ENCODE measurements at places on chromosomes 5 and 9.

DNA sequence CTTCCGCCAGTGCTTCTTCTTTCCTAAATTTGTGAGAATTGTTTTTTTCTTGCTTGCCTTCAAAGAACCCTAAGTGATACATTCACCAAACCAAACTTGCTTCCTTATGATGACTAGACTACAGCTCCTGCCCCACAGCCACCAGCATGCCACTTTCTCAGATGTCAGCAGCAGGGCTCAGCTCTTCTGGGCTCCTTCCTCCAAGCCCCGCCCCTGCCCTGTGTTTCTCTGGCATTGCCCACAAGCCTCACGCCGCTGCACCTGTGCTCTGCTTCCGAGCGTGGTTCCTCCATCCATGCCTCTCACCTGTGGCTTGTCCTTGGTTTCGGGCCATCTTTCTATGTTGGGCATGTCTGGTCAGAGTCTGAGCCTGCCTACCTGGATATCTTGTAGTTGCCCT lies 10.6 kb downstream of the UNC5A start:
- no peak for DNase-seq

- DNase-seq = no peak
Observed at GRCh38 chr5:156411-157072, 34.8 kb upstream of the LRRC14B start.

GRCh38 chr9:104844710-104845109 lies 80.8 kb downstream of the NIPSNAP3B start:
- no peak for DNase-seq

DNA sequence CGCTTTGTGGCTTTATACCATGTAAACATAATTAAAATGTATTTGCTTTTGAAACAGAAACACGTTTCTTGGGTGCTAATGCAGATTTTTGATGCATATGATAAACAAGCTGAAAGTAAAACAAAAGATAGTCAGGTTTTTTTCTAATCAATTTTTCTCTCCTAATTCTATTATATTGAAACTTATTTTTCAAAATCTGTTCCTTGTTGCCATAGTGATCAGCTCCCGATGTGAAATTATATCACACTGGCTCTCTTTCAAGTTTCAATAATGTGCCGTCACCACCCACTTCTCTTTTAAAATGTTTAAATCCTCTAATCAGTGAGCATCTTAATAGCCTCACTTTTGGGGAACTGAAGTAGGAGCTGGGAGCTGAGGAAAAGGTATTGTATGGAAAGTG lies 36.4 kb upstream of the DAPK1 start:
- no peak for DNase-seq

DNA sequence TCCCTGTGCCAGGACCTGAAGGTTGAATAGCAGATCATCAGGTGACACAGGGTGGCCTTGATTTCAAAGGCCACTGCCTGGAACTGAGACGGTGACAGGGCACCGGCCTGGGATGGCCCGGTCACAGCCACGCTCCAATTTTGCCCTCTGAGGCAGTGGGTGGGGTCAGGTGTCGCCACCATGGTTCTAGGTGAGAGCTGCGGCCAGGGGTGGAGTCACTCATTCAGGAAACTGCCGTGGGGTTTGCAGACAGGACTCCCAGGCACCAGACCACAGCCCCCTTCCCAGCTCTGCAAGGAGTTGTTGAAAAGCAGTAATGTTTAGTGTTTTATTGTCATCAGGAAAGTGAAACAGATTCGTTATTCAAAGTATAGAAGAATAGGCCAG lies 17.3 kb upstream of the RNU6ATAC start:
- no peak for DNase-seq

DNA sequence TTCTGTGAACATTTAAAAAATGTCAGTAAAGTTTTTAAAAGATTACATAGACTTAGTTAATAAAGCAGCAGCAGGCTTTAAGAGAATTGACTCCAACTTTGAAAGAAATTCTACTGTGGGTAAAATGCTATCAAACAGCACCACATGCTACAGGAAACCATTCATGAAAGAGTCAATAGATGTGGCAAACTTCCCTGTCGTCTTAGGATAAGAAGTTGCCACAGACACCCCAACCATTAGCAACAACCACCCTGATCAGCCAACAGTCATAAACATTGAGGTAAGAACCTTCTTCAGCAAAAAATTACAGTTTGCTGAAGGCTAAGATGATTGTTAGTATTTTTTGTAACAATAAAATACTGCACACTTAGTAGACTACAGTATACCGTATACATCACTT lies 278.2 kb downstream of the CSNK1G3 start:
- DNase-seq = no peak

GRCh38 chr9:134892820-134893420 lies 12.3 kb downstream of the FCN2 start:
- DNase-seq = no peak

DNA sequence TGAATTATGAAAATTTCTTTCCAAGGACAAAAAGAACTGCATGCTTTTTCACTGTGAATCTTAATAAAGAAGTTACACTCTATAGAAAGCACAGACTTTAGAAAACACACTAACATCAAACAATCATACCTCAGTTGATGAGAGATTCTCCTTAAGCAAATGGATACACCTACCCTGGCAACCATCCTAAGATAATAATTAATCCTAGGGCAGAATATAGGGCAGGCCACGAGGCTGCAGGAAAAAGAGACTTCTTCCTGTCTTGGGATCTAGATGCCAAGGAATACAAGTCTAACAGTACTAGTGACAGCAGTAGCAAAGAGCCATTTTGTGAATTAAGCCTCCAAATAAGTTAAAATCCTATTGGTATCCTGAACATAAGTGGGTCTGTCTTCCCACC lies 395.4 kb downstream of the EFNA5 start:
- no peak for DNase-seq

DNA sequence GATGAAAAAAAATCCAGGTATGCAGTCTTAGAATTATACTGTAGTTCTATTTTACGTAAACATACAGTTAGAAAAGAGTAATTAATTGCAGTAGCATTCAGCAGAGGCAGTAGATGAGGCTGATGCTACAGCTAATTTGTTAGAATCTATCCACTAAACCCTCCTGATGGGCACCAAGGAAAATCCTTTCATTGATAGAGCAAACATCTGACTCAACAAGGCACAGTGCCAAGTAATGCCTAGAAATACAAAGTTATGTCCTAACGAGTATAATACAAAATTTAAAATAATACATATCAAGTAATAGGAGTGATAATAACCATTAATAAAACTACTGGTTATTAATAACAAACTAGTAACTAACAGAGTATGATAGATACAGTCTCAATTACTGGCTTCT lies 9.0 kb downstream of the MOCS2 start:
- DNase-seq = no peak

- no peak for DNase-seq
Observed at GRCh38 chr9:21324047-21324446, 11.2 kb downstream of the KLHL9 start.

DNA sequence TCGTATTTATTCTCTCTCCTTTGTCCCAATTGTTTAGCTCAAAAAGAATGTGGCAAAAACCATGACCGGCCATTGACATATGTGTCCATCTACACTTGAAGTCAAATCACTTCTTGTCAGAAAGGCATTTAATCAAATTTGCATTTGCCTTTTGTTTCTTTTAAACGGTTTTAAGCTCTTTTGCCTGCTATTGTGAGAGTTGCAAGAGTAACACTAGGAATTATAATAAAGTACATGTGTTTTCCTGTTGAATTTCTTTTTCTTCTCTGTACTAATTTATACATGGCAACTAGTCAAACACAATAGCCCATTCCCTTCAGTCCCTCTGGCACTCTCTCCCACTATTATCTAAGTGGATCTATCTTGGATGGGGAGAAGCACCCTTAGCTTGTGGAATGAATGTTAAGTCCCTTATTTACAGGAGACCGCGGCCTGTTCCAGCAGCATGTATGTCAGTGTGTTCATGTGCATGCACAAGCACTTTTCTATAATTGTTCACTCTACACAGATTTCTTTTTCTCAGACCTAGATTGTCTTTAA lies 3.2 kb downstream of the ADAMTSL1 start:
- DNase-seq = no peak

- DNase-seq = peak; percentile 24
Observed at GRCh38 chr9:74742792-74743730, 144.7 kb downstream of the TRPM6 start.
